ENCODE measurements at places on chromosomes 11 and 22.

- no peak for DNase-seq
Observed at GRCh38 chr11:79414644-79415317, 26.0 kb downstream of the TENM4 start.

DNA sequence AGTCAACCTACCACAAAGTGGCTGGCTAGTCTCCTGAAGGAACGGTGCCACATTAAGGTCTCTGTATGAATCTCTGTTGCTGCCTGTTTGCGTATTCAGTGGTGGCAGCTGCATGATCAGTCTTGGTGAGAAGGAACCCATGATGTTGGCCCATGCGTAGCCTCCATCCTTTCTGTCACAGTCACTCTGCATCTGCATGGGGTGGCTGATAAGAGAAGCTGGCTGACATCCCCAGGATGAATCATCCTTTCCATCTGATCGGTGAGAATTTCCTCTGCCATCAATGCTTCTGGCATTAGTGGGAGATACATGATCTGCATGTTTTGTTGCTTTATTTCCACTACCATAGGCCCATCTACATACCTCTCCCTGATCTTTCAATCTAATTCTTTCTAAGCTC lies 199.0 kb upstream of the NECTIN1 start:
- no peak for DNase-seq

DNA sequence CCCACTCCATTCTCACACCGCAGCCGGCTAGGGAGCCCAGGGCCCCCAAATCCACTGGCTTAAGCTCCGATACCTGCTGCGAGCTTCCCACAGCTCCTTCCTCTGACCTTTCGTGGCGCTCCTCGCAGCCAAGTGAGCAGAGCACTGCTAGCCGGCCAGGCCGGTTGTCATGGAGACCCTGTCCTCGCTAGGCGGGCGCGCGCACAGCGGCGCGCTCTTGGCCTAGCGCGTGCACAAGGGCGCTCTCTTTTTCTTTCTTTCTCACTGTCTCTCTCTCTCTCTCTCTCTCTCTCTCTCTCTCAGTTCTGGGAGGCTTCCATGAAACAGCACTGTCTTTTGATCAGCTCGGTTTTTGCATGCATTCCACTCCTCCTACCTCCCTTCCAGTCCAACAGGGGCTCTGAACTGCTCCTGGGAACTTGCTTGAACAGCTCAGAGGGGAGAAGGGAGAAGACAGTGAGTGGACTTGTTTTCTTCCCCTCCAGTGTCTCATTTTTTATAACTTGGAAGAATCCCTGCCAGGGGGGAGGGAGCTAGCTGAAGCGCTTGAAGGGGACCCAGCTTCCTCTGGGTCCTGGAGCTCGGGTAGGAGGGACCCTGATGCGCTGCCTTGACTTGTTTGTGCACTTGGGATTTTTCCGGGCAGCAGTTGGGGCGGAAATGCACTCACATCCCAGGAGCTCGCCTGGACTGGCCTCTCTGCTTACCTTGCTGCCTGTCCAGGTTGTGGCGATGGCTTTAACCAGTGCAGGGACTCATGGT lies 100.3 kb upstream of the AKIP1 start:
- peak; percentile 18 for DNase-seq

- no peak for DNase-seq
Observed at GRCh38 chr22:40720538-40721256, 41.4 kb downstream of the MCHR1 start.

DNA sequence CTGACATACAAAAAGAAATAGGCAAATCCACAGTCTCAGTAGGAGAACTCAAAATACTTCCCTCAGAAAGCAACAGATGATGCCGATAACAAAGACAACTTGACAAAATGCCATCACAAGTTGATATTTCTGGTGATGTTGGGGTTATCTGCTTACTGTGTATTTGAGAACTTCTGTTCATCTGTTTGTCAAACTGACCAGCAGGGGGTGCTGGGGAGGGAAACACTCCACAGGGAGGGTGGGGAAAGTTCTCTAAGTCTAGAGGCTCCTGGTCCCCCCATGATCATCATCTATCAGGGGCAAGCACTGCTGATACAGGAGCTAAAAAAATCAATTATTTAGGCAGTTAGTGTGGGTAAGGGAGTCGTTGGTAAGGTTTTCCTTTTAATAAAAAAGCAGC lies 19.2 kb downstream of the GLYATL1 start:
- no peak for DNase-seq

DNA sequence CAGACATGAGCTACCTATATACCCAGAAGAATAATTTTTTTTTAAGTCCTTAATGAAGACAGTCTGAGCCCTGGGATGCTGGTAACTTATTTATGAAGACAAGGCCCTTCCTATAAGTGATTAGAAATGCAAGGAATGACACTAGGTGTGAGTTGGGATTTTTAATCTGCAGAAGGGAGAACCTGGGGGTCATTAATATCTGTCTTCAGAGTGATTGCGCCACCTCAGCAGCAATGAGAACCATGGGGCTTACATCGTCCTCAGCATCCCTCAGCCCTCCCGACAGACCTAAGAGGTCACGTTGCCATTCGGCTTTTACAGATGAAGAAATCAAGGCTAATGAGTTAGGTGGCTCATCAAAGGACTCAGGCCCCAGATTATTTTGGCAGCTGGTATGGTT lies 55.6 kb downstream of the MCM5 start:
- no peak for DNase-seq

DNA sequence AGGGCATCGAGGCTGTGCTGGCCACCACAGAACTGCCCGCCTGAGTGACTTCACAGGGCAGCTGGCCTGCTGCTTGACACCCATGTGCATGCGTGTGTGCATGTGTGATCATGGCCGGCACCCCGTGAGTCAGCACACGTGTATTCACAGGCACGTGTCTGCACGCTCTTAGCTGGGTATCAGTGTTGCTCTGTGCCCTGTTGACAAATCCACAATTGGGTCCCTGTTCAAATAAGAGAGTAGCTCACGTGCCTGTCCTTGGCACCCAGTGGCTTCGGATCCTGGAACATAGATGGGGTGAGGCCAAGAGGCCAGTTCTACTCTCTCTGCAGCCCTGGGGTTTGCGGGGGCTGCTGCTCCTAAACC lies 14.0 kb downstream of the B3GAT1 start:
- peak; percentile 44 for DNase-seq

GRCh38 chr22:34885852-34886251 lies 180.1 kb upstream of the ISX start:
- no peak for DNase-seq

DNA sequence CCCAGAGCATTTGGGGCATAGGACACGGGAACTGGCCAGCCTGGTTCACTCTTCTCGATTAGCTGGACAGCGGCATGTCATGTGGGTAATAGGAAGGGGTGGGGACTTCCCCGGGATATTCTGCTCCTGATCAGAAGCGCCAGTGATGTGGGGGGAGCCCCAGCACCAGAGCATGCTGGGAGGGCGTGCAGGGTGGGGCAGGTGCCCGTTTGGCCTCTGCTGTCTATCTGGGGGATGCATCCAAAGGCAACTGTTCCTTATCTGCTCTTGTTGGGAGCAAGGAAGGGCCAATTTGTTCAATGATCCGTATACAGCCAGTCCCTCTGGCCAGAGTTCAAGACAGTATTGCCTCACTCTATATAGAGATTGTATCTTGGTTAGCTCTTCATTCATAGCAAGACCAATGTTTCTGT lies 43.6 kb downstream of the PPARA start:
- DNase-seq = no peak

DNA sequence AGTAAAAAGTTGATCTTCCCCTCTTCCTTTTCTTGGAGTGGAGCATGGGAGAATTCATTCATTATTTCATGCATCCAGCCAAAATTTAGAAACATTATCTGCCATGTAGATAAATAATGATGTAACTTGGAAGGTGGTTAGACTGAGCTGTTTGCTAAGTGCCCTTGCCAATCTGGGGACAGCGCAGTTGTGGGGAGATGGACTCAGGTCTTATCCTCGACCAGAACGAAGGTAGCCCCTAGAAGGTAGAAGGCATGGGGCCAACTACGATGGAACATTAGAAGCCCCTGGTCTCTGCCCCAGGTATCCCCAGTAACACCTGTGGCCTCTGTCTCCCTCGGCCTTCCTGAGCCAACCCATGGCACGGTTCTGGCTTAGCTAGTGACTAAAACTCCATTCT lies 53.0 kb upstream of the TIMP3 start:
- no peak for DNase-seq

GRCh38 chr11:5036669-5037068 lies 9.7 kb upstream of the OR52J3 start:
- no peak for DNase-seq

DNA sequence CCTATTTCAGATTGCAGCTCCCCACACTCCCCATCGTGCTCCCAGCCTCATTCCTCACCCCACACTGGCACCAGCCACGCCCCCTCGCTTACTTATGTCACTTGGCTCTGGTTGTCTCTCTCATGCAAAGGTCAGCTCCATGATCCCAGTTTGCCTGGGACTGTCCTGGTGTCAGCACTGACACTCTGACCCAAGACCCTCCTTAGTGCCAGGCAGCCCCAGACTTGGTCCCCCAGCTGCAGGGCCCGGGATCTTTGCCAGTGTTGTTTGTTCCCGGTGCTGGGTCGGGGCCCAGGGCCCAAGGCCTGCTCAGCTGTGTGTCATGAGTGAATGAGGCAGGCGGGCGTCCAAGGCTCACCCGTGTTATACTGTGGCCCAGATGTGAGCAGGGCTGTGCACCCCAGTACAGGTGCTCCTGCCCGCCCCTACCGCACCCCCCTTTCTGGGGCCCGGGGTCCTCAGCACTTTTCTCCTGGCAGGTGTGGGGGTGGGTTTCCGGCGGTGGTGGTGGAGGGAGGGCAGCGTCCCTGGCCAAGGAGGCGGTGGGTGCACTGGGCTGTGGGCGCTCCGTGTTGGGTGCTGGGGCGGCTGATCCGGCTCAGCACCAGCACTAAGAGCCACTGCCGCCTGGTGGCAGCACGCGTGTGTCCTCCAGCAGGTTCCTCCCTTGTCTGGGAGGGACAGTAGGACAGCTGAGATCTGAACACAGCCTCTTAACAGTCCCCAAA lies 19.5 kb downstream of the IL17REL start:
- peak; percentile 83 for DNase-seq

DNA sequence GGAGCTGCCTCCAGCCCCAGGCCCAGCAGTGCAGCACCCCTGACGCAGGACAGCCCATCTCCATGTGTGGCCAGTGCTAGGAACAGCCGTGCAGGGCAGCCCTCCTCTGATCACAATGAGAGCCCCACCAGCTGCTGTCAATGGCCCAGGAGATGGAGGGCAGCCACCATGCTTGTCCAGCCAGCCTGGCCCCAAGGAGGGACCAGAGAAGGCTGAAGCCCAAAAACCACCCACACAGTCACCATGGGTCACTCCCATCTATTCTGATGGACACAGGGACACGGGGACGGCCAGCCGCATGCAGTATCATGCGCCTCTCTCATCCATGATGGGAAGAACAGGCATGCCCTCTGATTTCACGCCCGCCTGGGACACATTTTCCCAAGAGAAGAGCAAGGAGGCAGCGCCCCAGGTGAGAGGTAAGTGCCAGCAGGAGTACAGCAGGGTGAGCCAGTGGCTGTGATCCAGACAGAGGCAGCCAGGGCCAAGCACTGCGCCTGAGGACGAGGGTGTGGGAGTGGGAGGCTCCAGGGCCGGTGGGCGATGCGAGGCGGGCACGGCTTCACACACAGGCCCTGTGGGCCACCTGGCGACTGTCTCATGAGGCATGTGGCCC lies 33.6 kb upstream of the GNB1L start:
- DNase-seq = no peak

DNA sequence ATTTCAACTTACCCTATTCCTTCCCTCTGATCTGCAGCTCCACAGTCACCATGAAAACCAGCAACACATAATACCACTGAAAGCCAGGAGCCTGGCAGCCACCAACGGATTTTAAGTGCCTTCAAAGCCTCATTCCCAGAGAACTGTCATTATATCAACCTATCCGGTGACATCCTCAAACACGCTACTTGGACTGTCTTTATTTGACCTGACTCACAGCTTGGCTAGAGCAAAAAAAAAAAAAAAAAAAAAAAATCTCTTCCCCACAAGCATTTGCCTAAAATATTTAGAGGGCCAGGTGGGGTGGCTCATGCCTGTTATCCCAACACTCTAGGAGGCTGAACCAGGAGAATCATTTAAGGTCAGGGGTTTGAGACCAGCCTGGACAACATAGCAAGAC lies 32.4 kb upstream of the ARHGAP32 start:
- DNase-seq = no peak

DNA sequence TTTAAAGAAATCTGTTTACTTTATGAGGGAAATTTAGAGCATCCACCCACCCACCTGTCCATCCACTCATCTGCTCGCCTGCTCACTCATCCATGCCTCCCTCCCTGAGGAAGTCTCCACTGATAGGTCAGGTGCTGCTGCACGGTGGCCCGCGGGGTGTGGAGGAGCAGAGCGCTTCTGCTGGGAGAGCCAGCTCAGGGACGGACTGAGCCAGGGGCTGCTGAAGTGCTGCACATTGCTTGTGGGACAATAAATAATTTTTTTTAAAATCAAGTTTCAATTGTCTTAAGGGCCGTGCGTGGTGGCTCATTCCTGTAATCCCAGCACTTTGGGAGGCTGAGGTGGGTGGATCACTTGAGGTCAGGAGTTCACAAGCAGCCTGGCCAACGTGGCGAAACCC lies 148.9 kb downstream of the TBC1D22A start:
- no peak for DNase-seq

GRCh38 chr11:71186806-71187205 lies 65.6 kb downstream of the SHANK2 start:
- no peak for DNase-seq

- DNase-seq = no peak
Observed at GRCh38 chr11:121715405-121715804, 262.6 kb upstream of the SORL1-AS1 start.

DNA sequence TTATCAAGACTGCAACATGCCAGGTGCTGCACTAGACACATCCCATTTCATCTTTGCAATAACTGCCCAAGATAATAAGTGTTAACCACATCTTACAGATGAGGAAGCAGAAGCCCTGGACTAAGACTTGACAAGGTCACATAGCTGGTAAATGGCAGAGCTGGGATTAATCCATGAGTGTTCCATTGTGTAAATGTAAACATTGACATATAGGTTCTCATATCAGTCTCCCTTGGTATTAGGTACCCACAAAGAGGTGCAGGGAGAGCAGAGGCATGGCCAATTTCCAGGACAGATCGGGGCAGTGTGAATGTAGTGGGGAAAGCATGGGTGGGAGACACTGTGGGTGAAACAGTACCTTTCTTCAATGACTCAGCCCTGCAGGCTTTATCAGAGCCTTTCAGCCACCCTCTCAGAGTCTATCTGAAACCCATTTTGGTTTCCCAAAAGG lies 17.9 kb downstream of the MICAL2 start:
- no peak for DNase-seq

- DNase-seq = no peak
Observed at GRCh38 chr11:105609341-105609781, 512 bp upstream of the GRIA4 start.

DNA sequence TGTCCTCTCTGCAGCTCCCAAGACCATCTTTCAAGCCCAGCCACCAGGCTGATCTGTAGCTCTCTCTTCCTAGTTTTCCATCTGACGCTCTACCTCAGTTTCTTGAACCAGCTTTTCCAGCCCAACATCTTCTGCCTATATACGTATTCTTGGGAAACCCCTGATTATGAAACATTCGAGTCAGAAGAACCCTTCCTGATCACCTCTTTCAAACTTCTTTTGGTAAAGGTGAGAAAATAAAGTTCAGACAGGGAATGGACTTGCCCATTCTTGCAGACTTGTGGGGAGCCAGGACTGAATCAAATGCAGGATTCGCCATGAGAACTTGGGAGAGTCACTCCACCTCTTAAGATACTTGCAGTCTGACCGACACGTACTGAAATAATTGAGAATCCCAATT lies 169.5 kb upstream of the NARS2 start:
- no peak for DNase-seq

- no peak for DNase-seq
Observed at GRCh38 chr22:20937031-20937793, 20.0 kb downstream of the CRKL start.

GRCh38 chr11:27166130-27166529 lies 125.5 kb downstream of the BBOX1 start:
- no peak for DNase-seq

GRCh38 chr22:38313384-38313955 lies 3.8 kb downstream of the CSNK1E start:
- DNase-seq = peak; percentile 15
